Stimulated activated CD8-positive, alpha-beta memory T cell treated with anti-CD3 and anti-CD28 coated beads, Interleukin-12 subunit alpha, Interleukin-12 subunit beta, amount 100 ng/mL, for 1 hour (primary cell): ENCODE measurements at places on chromosomes 4 and X.

DNA sequence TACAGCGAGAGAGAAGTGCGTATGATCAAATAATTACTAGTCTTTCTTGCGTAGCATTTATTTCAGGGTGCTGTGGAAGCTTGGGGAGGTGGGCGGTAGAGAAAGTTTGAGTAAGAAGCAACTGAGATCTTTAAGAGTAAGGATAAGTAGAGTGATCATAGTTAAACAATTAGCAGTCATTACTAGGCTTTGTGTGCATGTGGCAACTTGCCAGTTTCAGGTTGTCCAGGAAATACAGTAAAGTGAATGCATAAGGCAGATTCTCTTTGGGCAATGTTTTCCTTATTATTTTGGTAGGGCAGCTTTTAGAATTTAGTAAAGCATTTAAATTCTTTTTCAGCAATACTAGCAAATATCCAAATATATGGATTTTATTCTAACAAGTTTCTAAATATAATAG is 57.0 kb downstream of the HPGDS start:
- DNase-seq = no peak

- DNase-seq = no peak
These were observed at the start of gene F11 for GRCh38 chr4:186265683-186266652. F11 (plus strand) TSS chr4:186266189; CDS start chr4:186267137, 948 bp downstream.

GRCh38 chr4:142405021-142405694 is 440.9 kb downstream of the INPP4B start:
- DNase-seq = no peak

DNA sequence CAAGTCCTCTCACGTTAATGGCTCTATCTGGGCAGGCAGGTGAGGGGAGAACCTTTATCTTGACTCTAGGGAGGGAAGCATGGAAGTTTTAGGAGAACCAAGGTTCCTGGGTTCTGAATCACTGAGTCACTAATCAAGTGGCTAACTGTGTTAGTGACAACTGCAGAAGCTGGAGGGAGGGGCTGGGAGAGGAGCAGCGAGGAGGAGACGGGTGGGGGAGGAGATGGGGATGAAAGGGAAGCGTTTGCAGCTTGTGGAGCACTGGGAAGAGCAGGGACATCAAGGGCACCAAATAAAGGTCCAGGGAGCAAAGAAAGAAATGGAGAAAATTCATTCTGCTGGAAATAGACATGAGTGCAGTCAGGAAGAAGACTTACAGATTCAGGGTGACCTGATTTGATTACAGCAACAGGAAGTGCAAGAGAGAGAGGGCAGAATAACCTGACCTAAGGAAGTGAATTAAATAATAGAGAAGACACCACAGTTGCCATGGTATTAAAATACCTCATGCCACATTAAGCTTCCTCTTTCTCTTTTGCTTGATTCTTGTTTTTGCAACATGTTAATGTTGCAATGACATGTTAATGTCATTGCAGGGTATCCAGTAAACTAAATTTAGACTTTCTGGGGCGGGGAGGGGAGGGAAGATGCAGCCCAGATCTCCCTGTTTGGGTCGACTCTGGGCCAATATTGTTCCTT is 4.5 kb upstream of the SETD7 start:
- no peak for DNase-seq

DNA sequence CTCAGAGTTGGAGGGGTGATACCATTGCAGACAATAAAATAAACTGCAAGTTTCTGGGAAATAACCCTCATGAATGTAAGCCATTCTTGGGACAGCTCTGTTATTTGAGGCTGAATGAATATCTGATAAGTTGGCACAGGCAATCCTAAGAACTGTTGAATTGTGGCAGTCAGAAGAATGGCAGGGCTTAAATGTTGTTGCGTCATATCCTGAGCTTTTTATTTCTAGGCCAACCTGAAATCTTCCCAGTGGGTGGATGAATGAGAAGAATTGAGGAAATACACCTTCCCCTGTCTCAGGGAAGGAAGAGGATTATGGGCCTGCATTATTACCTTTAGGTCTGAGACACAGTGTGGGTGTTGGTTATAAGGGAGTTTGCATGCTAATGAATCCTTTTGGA is 64.4 kb upstream of the C4orf54 start:
- DNase-seq = no peak

GRCh38 chr4:5824635-5825034 is 68.3 kb downstream of the CRMP1 start:
- DNase-seq = no peak

DNA sequence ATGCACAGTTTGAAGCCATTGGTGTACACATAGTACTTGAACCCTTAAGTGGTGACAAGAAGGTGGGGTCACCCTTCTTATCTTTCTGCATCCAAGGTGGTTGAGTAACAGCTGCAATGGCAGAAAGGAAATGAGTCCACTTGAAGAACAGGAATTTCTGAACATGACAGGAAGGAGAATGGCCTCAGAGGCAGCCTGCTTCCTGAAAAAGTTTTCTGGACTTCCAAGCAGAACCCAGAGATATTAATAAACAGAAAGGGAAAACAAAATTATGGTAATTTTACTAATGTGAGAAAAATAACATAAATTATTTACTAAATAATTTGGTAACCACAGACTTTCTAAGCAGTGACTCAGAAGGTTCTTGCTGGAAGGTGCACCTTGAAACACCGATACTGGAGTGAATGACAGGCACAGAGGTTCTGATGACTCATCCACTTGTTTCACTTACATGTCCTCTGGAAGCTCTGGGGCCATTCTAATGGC is 119.9 kb upstream of the HS3ST1 start:
- no peak for DNase-seq

DNA sequence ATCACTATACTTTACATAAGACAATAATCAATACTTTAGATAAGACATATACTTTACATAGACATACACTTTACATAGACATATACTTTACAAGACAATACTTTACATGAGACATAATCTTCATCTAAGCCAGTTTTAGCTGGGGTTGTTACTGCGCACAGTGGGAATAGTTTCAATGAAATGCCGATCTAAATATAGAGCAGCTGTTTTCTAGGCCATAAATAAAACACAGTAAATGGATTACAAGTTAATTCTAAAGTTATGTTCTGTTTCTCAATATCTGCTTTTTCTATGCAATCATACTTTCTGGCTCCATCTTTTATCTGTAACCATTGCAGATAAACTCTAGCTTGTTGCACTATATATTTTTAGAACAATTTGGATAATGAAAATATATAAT is 1470.6 kb upstream of the PABPC4L start:
- DNase-seq = no peak

DNA sequence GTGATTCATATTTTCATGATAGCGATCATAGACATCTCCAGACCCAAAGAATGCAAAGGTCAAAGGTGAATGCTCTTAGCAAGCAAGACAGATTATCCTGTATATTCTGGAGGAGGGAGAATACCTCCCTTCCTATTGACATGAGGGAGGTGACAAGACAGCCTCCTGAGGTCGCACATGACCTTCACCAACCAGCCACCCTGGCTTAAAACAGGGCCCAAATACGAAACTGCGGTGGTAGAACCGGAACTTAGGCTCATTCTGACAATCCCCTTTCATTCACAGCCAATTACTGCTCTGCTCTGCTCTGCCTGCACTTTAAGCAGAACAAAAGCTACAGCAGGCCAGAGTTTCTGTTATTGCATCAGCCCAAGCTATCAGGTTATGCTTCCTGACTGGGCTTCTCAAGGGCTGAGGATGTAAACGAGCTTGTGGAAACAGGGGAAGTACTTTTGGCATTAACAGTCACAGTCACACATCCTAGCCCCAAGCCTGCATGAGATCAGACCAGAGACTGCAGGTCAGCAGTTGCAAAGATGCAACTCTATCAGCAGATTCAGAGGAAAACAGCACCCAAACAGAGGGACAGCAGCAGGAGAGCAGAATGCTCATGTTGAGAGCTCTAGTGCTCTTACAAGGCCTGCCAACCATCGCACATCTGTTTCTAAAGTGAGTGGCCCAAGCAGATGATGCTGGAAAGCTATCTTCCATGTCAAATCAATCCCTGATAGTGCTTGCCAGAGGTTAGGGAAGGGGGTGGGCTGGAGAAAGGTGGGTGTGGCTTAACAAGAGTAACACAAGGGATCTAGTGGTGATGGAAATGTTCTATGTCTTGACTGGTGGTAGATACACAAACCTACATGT is 51.3 kb upstream of the MAP3K15 start:
- DNase-seq = no peak

DNA sequence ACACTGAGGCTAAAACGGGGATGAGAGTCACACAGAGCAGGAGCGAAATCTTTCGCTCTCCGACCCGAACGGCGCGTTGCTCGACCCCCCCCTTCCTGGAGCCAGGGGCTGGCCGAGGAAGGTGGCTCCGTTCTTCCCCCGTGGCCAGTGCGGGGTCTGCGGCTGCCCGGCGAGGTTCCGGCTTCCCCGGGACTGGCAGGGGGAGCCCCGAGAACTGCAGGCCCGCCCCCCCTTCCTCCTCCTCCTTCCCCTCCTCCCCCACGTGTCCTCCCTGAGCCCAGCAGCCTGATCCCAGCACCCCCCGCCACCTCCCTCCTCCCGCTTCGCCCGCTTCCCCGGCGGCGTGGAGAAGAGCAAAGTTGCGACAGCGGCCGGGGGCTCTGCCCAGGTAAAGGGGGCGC is 2.4 kb upstream of the BCORL1 start:
- DNase-seq = no peak

DNA sequence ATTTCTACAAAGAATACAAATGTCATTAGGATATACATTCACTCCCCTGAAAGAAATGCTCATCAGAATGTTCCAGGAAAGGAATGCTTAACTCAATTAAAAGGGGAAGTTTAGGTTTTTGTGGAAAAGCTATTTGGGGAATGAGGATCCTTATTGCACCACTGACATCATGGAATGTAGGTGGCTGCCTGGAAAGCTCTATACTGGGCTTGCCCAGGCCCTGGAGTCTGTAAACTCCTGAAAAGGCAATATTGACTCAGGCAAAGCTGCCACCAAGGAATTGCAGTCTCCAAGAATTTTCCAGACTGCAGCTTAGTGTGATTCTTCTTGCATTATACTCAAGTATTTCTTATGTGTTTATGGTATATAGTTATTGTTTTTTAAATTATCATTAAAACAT is 15.7 kb downstream of the DAPP1 start:
- no peak for DNase-seq

DNA sequence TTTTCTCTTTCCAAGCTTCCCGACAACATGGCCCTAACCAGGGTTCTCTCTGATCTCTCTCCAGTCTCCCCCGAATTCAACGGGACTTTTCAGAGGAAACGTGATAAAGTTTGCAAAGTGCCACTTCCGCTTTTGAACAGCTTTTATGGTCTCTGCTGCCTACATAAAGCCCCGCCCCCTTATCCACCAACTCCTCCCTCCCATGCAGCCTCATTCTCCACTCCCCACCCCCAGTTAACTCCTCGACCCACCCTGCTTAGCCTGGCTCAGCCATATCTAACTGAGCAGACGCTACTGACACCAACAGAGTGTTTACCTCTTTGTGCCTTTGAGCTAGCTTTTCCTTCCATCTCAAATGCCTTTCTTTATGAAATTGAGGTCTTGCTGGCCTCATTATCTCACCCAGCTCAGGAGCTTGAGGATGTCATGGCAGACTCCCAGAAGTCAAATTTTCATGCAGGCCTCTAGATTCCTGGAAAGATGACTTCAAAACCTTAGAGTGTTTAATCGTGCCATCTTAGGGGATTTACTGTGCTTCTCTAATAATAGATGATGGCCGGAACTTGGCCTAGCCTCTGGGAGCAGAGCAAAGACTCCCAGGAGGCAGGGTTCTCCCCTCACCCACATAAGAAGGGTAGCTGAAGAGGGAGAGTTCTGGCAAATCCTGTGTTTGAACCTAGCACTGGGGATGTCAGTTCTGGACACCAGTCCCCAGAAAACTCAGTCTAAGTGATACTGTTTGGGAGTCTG is 606.0 kb downstream of the BCOR start:
- peak; percentile 20 for DNase-seq

DNA sequence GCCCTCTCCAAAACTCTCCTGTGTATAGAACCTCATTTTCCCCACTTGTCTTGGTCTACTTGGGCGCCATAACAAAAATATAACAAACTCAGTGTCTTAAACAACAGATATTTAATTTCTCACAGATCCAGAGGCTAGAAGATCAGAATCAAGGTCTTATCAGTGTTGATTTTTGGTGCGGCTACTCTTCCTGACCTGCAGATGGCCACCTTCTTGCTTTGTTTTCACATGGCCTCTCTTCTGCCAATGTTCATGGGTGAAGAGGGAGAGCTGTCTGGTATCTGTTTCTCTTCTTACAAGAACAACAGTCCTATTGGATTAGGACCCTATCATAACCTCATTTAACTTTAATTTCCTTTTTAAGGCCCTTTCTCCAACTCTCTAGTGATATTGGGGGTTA is 177.3 kb downstream of the PABPC4L start:
- DNase-seq = no peak

DNA sequence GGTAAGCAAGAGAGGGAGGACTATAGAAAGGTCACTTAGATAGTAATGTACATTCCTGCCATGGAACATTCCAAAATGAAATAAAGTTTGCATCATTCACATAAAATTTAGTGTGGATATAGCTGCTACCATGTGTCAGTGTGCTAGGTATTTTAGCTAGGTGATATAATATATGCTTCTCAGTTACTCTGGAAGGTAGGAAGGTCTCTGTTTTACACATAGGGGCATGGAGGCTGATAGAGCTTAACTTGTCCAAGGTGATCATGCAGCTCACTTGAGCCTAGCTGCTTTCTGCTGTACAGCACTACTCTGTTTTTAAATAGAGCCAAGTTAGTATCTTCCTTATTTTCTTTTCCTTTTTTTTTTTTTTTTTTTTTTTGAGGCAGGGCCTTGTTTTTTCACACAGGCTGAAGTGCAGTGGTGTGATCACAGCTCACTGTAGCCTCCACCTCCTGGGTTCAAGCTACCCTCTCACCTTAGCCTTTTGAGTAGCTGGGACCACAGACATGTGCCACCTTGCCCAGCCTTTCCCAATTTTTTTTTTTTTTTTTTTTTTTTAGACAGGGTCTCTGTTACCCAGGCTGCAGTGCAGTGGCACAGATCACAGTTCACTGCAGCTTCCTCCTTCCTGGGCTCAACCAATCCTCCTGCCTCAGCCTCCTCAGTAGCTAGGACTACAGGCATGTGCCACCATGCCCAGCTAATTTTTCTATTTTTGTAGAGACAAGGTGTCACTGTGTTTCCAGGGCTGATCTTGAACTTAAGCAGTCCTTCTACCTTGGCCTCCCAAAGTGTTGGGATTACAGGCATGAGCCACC is 10.4 kb downstream of the AFF1 start:
- no peak for DNase-seq

DNA sequence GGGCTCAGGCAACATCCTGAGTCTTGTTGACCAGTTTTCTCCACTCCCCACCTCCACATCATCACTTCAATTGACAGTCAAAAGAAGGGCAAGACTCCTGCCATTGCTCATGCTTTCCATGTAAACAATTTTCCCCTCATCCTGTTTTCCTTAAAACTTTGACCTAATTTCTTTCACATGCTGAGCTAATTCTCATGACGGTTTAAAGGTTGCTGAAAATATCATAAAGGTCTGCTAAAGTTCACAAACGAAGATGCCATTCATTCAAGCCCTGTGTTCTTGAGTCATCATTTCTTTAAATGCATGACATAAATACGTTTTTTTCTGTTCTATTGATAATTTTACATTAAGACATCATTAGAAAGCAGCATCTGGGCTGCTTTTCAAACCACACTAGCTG is 353.9 kb downstream of the NKX6-1 start:
- DNase-seq = no peak

GRCh38 chr4:81845761-81846160 is 374.1 kb upstream of the RASGEF1B start:
- DNase-seq = no peak
